Right cardiac atrium (tissue), 5 donors: ENCODE measurements at places on chromosomes 2 and 18. TPM values are rescaled to one million over a fixed set of nuclear protein-coding genes. Genes with fewer than 3 reads are reported as not detected.

DNA sequence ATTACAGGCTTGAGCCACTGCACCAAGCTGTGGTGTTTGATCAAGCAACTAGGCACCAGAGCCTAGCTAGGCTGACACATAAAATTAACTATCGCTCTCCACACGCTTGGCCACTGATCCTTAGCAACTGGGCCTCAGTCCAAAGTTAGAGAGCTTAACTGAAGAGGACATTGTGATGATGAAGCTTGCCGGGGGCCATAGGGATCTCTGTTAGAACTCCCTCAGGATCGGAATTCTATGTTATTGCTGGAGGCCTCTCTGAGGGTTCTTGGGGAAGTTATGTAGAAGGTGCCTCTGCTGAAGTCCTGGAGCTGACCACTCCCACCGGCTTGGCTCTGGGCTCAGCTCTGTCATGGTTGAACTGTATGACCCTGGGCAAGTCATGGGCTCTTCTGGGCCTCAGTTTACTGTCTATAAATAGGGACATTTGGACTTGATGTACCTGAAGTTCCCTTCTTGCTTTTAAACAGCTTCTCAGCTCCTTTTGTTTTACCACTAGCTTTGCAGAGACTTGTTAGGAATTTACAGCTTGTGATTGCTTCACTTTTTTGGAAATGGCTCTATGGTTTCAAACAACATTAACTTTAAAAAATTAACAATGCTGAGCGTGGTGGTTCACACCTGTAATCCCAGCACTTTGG, 44.1 kb downstream of the GATA6 start:
- no peak for DNase-seq

- DNase-seq: no peak
Measured at GRCh38 chr2:134227666-134228065, 26.2 kb upstream of the MGAT5 start.

DNA sequence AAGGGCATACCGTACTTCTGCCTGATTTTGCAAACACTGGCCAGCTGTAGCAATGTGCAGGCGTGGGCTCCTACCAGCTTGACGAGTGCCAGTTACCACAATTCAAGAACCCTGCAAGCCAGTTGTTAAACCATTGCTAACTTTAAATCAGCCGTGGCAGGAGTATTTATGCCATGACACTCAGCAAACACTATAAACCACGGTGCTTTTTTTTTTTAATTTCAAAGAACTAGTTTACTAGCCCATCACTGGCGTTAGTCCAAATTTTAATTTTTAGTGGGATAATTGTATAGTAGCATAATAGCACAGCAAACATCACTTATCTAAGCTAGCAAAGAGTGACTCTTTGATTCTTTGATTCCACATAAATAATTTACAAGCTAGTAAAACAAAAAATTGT, 111.1 kb downstream of the COL4A4 start:
- DNase-seq: no peak

DNA sequence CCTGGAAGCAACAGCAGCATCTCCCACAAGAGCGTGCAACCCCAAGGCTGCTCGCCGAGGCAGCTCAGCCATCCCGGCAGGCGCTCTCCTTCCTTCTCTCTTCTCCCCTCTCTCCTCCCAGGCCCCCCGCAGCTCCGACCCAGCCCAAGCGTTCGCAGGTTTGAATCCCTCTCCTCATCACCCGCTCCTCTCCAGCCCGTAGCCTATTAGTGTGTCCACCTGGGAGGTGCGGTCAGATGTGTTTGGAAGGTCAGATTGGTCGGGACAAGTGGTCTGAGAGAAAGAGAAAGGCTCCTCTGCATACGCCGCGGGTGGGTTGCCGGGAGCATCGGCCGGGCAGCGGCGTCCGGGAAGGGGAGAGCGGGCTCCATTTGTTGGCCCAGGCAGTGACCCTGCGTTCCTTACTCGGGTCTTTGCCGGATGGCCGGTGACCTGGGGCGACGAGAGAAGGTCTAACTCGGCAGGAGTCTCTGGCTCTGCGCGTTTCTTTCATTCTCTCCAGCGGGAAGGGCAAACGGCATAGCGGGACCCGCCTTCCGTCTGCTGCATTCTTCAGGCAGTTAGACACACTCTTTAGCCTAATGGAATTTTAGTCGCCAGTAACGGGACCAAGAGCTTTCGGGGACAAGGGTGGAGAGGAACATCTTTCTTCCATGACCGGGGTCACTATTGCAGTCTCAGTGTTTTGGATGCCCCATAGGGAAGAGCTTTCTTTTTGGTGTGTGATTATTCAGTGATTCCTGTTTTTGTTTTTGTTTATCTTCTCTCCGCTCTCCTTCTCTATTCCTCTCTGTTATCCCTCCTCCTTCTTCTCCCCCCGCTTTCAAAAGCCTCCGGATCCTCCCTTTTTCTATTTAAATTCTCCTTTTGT, 1.1 kb upstream of the TMEFF2 start:
- DNase-seq: peak; percentile 12

DNA sequence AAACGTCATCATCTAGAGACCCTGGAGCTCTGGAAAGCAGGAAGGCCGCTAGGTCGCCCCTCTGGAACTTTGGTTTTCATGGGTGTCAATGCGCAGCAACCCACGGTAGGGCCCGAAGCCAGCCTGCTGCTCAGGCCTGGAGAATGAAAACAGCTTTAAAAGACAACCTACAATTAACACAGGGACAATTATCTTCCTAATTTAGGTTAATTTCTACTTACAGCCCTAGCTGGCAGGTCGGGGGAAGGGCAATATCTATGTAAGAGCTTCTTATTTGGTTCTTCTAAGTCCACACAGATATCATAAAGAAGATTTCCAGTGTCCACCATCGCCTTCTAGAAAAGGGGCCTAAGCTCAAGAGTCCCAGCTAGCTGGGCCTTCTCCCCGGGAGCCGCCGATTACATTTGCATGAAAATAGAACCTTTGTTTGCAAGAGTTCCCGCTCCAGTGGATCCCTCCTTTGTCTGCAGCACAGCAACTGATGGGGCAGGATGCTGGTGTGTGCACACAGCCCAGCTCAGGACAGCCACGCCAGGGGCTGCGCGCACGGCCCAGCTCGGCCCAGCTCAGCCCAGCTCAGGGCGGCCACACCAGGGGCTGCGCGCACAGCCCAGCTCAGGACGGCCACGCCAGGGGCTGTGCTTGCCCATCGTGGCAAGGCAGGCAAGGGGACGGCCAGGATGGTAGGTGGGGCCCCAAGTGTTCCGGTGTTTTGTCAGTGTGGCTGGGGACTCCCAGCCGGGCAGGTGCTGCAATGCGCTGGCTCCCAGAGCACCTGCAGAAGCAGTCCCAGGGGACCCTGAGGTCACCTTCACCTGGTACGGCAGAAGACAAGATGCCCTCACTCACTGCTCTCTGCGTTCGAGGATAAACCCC, 109.1 kb downstream of the HDAC4 start:
- DNase-seq: peak; percentile 53

GRCh38 chr2:10400568-10400977, 47.6 kb downstream of the ODC1 start:
- no peak for DNase-seq

Gene KHK
- total RNA-seq: 5.5 TPM

DNA sequence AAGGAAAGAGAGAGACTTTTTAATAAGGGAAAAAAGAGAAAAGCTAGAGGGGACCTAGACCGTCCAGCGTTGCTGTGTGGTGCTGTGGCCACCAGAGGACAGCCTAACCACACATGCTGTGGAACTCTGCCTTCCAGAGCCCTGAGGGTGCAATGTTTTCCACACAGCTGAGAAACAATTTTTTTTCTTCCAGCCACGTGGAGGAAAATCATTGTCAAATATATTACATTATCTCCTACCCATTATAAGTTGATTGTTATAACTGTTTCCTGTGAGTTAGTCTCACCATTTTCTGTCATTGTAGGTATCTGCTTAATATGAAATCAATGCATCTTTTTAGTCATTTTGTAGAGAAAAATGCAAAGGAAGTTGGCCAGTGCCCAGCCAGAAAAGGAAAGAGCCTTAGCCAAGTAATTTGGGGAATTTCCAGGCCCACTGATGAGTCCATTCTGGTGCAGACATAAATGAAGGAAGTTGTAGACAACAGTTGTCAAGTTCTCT, 5.9 kb upstream of the MRPL19 start:
- DNase-seq: peak; percentile 63

DNA sequence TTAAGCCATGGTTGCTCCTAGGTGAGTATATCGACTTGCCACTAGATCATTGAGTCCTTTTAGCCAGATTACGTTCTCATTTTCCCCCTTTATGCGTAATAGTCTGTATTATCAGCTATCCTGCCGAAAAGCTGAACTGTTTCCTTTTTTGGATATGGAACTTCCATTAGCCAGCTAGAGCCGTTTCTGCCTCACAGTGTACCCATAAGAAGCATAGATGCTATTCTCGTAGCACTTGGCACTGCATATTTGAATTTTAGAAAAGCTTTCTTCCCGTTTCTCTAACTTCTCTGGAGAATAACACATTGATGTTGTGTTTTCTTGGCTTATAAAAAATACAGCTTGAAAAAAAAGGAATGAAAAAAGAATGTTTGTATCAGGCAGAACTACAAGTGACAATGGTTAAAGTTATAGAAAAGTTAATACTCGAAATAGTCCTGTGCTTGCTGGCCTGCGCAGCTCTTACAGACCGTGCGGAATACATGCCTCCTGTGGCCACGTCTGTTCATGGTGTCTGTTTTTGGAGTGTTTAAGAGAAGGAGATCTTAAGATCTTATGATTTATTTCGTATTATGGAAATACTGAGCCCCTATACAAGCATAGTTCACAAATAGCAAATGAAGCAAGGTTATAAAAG, 710 bp downstream of the DUSP19 start:
- DNase-seq: no peak

DNA sequence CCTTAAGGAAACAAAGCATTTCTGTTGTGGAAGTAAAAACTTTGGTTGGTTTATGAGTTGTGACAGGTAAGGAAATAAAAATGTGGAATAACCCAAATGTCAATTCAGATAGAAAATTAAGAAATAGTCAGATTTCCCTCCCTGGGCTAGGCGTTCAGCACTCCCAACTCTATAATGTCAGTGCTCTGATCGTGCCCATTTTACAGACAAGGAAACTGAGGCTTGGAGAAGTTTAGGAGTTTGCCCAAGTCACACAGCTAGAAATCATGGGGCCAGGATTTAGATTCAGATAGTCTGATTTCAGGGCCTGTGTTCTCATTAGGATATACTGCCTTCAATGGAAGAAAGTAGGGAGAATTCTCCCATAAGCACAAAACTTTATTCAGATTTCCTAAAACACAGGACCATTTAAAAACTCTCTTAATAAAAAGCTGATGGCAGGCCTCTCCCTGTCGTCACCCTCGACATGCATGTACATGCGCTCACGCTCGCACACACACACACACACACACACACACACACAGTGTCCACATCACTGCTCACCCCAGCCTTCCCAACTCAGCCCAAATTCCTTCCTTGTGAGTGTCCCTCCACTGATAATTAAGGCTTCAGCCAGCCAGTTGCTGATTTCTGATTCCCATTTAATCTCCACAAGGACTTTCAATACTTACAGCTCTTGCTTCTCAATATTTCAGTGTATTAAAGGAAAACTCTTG, 49.1 kb upstream of the SLC14A2 start:
- DNase-seq: peak; percentile 86

GRCh38 chr2:144671695-144672455, 152.0 kb upstream of the ZEB2 start:
- DNase-seq: no peak

DNA sequence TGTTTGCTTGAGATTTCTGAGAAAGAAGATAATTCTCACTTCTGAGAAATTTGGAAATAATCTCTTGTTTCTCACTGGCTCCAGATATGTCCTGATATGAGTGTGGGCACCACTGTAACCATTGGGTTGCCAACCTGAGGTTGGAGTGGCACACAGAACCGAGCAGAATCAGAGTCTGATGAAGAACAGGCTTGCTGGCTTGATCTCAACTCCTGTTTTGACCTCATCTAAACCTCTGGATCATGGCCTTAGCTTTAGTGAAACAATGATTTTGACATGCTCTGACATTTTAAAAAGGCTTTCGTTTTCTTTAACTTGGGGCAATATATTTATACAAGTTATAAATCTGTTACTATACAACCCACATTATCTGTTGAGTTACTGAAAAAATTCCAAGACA, 548.0 kb downstream of the IRS1 start:
- no peak for DNase-seq

GRCh38 chr2:113698892-113699447, 57.5 kb downstream of the SLC35F5 start:
- no peak for DNase-seq

GRCh38 chr2:38237311-38237710, 139.8 kb downstream of the ATL2 start:
- no peak for DNase-seq

DNA sequence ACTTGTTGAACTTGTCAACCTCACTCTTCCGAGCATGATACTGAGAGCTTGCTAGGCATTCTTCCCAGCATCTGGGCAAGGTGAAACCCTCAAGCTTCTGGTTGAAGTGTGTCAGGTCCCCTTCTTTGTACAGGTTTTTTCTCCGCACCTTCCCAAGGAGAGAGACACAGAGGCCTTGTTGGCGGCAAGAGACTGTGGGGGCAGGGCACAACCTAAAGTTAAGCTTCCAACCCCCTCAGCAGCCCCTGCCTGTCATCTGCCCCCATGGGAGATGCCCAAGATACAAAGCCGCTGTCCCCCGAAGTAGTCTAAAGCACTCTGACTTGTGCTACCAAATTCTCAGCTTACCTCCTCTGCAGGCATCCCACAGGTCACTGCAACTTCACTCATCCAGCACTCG, 64.9 kb downstream of the XDH start:
- DNase-seq: no peak

- DNase-seq: no peak
Measured at GRCh38 chr18:2002604-2003003, 568.7 kb downstream of the METTL4 start.

Gene NT5C1B
- total RNA-seq: not detected

DNA sequence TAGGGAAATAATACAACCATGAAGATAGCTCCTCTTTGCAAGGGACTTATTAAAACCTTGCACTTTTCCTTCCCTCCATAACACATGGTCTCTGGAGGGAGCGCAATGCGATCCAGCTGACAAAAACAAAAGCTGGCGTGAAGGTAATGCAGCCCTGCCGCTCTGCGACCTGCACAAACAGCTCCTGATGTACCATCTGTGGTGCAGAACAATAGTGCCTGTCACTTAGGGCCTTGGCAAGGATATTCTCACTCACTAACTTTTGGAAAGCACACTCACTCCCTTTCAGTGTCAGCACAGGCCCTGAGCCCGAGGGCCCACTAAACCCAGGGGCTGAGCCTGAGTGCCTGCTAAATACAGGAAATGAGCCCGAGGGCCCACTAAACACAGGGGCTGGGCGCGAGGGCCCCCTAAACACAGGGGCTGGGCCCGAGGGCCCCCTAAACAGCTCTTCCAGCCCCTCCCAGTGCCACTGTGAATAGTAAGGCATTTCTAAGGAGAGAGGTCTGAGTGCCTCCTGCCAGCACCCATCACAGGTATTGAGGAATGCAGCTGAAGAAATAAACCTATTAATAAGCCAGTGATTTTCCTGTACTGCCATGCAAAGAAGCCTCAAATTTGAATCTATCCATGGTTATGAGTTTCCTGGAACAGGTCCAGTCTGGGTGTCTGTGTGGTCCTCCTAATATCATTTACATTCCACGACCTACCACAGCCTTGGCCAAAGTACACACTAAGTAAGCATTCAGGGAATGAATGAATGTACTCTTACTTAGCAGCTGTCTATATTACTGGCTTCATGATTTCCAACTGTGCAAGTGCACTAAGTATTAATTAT, 9.3 kb downstream of the L3MBTL4 start:
- DNase-seq: no peak

Gene PDE11A
- total RNA-seq: 0.18 TPM
